HFF-Myc (cell line): ENCODE measurements at places on chromosomes 1 and 21.

DNA sequence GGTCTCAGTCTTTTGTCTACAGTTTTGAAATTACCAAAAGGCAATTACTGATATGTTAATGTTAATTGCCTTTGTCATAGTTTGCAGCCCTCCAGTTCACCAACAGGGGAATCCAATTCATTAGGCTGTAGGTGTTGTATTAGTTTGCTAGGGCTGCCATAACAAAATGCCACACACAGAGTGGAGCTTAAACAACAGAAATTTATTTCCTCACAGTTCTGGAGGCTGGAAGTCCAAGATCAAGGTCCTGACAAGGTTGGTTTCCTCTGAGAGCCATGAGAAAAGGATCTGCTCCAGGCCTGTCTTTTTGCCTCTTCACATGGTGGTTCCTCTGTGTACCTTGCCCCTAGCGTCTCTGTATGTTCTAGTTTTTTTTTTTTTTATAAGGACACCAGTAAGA lies 1.3 kb downstream of the RTCA start:
- DNase-seq: no peak

DNA sequence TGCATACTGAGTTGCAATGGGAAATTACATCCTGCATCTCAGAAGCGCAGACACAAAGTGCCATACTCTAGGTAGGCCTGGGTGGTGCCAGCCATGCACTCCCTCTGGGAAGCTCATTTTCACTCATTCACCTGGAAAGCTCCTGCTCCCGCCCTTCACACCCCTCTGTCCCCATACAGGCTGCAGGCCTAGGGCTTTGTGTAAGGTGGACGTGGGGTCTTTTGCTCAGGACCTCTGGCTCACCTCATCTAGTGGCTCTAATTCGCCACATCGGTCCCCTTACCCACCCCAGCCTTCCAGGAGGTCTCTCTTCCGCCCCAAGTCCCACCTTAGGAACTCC lies 751 bp downstream of the MRPS15 start:
- DNase-seq: no peak

GRCh38 chr1:86296305-86297205 lies 99.6 kb downstream of the ODF2L start:
- no peak for DNase-seq

GRCh38 chr1:18949686-18950400 lies 6.6 kb downstream of the IFFO2 start:
- DNase-seq: no peak

GRCh38 chr1:227773558-227773957 lies 38.3 kb downstream of the SNAP47 start:
- DNase-seq: no peak

DNA sequence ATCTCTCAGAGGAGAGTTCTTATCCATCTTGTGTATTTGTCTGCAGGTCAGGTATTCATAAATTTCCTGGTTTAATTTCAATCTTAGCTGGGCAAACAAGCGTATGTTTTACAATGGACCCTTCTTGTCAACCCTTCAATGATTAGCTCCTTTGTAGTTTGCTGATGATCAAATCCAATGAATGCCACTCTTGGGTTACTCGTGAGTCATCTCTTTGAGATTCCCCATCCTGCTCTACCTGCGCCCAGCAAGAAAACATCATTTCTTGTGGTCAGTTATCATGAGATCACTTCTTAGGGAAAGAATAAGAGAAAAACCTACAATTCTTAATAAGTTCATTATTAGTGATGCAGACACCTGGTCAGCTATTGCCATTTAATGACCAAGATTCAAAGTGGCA lies 572.3 kb upstream of the PKN2 start:
- no peak for DNase-seq

- DNase-seq: no peak
These were observed 102.8 kb downstream of the CDC7 start for GRCh38 chr1:91603409-91603808.

- DNase-seq: no peak
These were observed 196.8 kb upstream of the LMO4 start for GRCh38 chr1:87131809-87132283.

- DNase-seq: no peak
These were observed 27.5 kb upstream of the SLAMF6 start for GRCh38 chr1:160550572-160551034.

GRCh38 chr1:177080564-177080963 lies 83.9 kb downstream of the ASTN1 start:
- no peak for DNase-seq

DNA sequence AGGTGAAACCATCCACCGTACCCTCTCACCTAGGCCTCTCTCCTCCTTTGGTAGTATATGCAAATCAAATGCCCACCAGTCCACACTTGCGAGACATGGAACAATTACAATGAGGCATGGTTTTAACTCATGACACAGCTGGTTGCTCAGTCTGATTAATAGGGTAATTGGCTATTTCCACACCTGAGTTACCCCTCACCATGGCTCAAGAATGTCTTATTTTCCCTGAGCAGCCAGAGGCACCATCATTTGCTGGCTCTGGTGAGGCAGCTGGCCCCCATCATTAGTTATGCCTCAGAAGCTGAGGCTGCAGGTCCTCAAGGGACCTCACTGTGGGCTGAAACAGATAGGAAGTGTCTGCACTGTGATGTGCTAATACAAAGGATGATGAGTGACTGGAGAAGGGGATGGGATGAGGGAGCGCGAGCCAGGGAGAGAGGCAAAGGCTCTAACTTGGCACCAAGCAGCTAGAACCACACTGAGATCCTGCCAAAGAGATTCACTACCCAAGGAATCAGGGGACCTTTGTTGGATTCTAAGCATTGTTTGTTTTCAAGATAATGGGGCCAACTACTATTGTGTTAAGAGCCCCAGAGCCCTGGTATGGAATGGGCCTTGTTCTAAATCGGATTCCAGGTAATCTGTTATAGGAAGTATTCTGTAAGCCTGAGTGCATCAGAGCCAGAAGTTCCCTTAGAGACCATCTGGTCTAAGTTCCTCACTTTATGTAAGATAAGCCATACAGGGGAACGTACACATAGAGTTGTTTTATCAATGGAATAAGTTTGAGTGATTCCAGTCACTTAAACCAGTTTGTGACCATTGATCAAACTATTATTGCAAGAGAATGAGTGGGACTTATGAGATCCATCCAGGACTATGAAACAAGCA lies 80.0 kb upstream of the CNTN2 start:
- no peak for DNase-seq

DNA sequence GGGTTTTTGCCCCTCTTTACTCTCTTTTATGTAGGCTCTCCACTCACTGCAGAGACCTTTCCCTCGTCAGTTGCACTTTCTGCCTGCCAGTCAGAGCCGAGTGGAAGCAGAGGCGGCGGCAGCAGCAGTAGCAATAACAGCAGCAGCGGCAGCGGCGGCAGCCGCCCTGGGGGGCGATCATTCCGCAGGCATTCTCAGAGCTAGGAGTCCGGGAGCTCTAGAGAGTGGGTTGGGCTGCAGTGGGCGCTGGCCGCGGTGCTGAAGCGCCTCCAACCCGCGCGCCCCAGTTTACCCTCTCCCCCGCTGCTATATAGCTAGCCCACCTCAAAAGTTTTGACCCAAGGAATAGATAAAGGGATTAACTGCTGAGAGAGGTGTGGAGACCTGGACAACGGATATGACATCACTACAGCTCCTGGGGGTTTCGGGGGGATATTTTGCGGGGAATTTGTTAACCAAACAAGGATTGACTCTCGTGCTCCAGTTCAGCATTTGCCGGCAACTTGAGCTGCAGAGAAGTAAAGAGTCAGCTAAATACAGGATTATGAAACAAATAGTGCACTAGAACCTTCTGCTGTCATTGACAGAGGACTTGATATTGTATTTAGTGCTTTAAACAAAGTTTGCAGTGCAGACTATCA lies at the start of gene OLFM3:
Gene OLFM3, minus strand, starts transcription at position 102 of the 641 bp plus-strand sequence.
- no peak for DNase-seq

DNA sequence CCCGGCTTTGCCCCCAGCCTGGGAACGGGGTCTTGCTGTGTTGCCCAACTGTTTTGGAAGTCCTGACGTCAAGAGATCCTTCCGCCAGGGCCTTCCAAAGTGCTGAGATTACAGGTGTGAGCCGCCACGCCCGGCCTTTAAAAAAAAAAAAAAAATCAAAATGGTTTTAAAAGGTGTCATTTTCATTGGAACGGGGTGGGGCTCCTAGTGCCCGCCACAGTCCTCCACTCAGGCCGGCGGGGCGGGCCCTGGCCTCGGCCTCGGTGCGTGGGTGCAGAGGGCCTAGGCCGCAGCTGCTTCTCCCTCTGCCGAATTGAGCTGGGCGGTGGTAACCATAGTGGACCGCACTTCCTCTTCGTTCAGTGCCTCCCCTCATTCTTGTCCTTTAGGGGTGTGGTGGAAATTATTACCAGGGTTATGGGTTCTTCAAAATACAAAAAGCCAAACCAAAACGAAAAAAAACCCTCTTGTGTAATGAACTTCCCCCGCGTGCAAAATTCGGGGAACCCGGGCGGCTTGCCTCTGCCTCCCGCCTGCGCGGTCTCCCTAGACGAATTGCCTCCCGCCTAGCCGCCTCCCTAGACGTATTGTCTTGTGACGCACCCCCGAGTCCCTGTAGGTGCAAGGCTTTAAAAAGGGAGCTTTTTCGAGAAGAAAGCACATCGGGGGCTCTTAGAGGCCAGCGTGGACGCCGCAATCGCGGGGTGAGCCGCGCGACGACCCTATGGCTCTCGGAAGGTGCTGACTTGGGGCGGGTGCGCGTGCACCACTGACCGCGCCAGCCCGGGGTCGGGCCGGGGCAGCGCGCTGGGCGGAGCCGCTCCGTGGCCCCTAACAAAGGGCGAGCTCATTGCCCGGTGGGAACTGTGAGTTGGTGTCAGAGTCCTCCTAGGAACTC lies 10.5 kb upstream of the SPEN start:
- no peak for DNase-seq

DNA sequence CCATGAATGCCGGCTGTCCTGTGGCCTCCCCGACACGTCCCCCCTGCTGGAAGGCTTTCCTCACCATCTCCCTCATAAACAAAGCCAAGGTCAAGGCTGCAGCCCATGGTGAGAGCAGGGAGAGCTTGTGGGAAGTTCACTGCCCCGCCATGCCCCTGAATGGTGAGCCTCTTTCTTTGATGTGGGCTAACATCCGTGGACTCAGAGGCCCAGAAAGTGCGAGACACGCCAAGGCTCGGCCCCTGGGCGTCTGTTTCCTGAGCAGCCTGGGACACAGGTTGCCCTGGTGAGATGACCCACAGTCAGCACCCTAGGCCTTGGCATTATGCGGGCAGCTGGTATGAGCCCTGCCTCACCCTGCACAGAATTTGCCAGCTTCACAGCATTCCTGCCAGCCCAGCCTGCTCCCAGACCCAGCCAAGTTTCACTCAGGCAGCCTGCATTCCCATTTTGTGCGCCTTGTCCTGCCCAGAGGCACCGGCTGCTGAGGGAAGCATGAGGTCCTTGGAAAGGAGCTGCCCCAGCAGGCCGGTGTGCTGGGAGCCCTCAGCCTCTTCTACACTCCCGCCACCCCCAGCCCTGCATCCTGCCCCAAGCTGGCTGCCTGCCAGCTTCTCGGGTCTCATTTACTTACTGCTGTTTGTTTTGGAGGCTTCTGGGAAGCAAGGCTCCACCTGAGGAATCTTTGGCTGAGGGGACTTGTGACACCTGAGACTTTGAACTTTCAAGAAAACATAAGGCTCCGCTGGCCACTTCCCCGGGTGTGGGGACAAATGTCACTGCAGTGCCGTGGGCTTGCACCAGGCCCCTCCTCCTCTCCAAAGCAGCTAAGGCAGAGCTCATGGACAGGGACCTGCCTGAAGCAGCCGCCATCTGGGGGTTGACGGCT lies 31.9 kb downstream of the NEK2 start:
- no peak for DNase-seq

GRCh38 chr1:158121604-158122254 lies 59.0 kb upstream of the CD1D start:
- no peak for DNase-seq

- DNase-seq: no peak
These were observed 104.9 kb upstream of the EDEM3 start for GRCh38 chr1:184859381-184860105.

DNA sequence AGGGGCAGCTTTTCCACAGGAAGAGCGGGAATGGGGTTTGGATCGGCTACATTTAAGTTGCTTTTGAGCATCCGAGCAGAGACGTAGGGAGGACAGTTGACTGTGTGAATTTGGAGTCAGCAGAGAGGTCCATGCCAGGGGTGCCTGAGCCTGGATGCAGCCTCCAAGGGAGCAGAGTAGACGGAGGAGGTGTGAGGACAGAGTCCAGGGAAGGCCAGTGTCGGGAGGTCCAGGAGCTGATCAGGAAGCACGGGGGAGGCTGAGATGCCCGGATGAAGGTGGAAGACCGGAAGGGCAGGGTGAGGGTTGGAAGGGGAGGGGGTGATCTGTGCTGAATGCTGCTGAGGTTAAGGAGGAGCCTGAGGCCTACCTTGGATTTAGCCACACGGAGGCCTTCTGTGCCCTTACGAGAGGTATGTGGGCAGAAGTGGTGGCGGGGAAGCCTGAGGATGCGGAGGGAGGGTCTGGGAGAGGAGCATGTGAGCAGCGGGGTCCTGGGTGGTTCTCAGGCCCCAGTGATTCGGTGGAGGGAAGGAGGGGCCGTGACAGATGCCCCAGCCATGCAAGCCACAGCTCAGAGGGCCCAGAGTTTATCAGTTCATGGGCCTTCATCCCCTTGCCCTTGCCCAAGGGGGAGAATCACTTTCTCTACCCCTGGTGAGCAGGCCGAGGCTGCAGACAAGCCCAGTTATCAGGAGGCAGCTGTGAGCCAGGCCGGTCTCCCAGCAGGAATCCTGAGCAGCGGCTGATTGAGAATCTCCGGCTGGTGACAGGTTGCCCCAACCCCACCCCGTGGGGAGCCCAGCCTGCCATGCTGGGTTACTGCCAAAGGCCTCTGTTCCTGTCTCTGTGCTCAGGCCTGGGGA lies 54.0 kb upstream of the ACTL8 start:
- DNase-seq: no peak

GRCh38 chr1:227912866-227913265 lies 34.9 kb downstream of the WNT9A start:
- DNase-seq: no peak

DNA sequence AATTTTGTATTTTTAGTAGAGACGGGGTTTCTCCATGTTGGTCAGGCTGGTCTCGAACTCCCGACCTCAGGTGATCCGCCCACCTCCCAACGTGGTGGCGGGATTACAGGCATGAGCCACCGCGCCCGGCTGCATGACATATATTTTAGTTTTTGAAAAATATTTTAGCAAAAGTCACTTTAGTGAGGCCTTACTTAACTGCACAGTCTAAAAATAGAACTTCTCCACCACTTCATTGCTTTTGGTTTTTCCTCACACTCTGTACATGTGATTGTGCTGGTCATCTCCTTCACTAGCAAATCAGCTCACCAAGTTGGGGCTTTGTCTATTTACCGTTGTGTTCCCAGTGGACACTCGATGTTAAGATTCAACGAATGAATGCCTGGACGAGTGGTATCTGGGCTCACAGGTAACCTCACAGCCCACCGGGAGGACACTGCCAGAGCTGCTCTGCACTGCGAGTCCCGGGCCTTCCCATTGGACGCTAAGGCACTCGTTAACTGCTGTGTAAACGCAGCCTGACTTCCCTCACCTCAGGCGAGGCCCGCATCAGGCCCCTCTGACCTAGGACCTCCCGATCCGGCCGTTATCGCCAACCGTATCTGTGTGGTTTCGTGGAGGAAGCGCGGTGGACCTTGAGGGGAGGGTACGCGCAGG lies 14.0 kb upstream of the ZNF692 start:
- DNase-seq: no peak

GRCh38 chr1:95431235-95431634 lies 197.2 kb downstream of the RWDD3 start:
- no peak for DNase-seq
